ENCODE measurements at places on chromosomes 5 and 9.

GRCh38 chr5:96527768-96528661, 95.0 kb upstream of the PCSK1 start:
- DNase-seq = no peak

DNA sequence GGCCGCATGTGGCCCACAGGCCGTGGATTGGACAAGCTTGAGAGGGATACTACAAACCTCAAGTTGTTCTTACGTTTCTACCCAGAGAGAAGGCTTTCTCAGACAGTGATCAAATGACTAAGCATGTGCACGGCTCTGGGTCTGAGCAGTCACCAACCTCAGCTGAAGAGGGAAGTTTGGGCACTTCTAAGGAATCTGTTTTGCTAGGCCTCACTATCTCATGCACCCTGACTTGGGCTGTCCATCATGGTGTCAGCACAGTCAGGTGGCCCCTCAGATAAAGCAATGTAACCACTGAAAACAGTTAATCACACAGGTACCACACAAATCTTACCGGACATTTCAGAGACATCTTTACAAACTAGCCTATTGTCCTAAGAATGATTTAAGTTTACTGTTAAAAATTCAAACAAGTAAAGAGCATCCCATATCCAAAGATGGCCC, 24.6 kb downstream of the CSF2 start:
- no peak for DNase-seq

DNA sequence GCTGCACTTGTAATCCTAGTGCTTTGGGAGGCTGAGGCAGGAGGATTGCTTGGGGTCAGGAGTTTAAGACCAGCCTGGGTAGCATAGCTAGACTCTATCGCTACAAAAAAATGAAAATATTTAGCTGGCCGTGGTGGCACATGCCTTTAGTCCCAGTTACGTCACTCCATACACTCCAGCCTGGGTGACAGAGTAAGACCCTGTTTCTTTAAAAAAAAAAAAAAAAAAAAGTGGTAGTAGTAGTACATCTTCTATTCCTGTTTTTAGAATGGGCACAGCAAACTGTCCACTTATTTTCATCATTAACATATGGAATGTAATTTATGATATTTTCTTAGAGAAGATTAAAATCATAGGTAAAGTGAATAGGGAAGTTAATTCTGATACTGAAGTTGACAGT, 48.2 kb downstream of the TRIO start:
- no peak for DNase-seq

DNA sequence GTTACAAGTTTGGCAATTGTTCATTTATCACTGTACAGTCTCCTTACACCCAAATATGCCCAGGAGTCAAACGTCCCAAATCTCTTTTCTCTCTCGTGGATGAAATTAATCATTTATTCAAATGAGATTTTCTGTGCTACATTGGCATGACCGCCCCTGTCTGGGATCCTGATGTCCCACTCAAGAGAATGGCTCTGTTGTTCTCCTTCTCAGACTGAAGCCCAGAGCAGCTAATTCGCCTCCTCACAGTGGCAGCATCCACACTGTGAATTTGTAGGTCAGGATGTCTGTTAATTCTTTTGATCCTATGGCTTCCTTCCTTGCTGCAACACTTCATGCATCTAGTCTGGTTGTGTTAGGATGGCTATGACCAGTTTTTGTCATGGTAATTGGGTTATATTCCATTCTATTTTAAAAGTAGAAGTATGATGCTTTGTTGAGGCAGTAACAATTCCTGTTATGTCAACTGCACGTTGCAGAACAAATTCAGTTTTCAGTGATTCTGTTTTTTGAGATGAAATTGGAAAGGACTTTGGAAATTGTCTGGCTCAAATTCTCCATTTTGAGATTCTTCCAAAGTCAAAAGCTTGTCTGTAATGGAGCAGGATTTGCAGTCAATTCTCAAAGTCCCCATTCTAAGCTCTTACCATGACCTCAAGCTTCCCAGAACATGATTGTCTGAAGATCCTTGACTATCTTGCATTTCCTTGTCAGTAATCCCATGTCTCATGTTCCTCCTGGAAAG, 141.5 kb upstream of the GAS1 start:
- DNase-seq = no peak

DNA sequence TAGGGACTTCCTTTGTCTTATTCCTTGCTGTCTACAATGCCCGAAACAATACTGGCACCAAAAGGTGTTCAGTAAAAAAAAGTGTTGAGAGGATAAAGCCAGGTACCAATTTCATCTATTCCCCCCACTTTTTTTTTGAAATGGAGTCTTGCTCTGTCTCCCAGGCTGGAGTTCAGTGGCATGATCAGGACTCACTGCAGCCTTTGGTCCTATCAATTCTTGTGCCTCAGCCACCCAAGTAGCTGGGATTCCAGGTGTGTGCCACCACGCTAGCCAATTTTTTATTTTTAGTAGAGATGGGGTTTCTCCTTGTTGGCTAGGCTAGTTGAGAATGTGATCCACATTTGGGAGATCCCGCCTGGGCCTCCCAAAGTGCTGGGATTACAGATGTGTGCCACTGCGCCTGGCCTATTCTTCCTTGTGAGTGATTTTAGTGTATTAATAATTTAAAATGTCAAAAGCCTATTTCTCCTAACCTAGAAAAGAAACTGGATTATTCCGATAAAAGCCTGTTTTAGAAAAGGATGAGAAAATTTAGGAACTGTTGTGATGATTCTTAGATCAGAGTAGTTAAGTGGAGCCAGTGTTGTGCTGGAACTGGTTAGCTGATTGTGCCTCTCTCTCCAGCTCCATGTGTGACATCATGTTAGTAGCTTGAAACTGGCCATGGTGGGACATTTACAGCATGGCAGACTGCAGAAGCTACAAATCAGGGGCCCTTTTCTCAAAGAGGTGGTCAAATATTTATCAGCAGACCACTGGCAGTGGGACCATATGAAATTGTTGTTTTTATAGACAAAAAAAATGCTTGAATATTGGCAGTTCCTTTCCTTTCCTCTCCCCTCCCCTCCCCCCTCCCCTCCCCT, 14.3 kb downstream of the CDC42SE2 start:
- DNase-seq = peak; percentile 54

DNA sequence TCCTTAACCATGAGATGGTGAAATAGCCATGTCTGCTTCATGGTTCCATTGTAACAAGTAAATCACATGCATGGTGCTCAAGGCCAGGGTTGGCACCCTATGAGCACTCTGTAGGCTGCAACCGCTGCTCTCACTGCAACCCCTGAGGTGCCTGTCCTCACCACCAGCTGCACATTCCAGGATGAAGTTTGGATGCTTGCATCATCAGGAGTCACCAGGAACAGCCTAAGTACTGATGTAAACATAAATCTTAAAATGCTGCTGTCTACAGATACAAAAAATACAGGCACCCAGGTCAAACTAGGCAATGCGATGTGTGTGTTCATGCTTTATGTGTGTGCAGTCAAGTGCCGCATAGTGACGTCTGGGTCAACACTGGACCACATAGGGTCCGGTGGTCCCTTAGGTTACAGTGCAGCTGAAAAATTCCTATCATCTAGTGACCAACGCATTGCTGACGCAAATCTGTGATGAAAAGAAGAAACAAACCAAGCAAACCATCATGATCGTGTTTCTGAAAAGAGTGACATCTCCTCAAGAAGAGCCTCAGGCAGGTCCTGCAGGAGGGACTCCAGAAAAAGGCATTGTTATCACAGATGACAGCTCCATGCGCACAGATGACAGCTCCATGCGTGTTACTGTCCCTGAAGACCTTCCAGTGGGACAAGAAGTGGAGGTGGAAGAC, 234.8 kb downstream of the AUH start:
- DNase-seq = no peak

- DNase-seq = no peak
These were observed 194.3 kb upstream of the MAP3K1 start for GRCh38 chr5:56620903-56621677.

- no peak for DNase-seq
These were observed 198.2 kb downstream of the SEMA5A start for GRCh38 chr5:9347541-9348295.
